HCT116 (cell line): ENCODE measurements at places on chromosomes 4 and X. TPM values are rescaled to one million over a fixed set of nuclear protein-coding genes. Genes with fewer than 3 reads are reported as not detected.

DNA sequence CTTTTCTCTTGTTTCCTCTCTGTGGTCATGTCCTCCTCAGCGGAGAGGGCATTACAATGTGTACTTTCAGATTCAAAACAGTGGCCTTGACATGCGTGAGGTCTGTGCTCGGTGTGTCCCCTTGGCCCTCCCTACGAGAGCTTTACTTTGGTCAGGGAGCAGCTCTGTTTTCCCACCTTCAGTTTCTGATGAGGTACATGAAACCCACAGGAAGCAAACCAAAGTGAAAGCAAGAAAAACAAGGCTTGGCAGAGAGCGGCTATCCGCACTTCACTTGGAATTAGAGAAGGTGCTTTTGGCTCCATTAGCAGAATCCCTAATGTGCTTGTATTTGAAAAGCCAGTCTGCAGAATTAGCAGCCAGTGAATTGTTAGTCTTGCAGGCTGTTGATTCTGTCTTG lies 19.5 kb upstream of the BOD1L1 start:
- H3K27me3 ChIP-seq = 0 out of 2 replicates have a peak, but pooled peaks cover 5% of the 10 kb centered on the region
- H3K4me3 ChIP-seq = no peak overlapping the region
- no peaks in the 10 kb centered on the region for H3K4me1 ChIP-seq
- no peak overlapping the region for H3K27ac ChIP-seq
- H3K36me3 ChIP-seq = no peaks in the 10 kb centered on the region
- DNase-seq = no peak

GRCh38 chr4:169337510-169337909 lies 66.8 kb upstream of the SH3RF1 start:
- DNase-seq = no peak
- no peaks in the 10 kb centered on the region for H3K36me3 ChIP-seq
- H3K4me3 ChIP-seq = no peak overlapping the region
- no peak overlapping the region for H3K27ac ChIP-seq
- H3K4me1 ChIP-seq = peaks cover 12% of the 10 kb centered on the region

GRCh38 chrX:69429339-69430015 lies 74.6 kb upstream of the NALF2 start:
- H3K4me3 ChIP-seq = no peak overlapping the region
- DNase-seq = no peak
- H3K27ac ChIP-seq = no peak overlapping the region
- peaks cover 28% of the 10 kb centered on the region for H3K27me3 ChIP-seq
- H3K4me1 ChIP-seq = no peaks in the 10 kb centered on the region

The POU4F2 gene
- total RNA-seq = not detected

DNA sequence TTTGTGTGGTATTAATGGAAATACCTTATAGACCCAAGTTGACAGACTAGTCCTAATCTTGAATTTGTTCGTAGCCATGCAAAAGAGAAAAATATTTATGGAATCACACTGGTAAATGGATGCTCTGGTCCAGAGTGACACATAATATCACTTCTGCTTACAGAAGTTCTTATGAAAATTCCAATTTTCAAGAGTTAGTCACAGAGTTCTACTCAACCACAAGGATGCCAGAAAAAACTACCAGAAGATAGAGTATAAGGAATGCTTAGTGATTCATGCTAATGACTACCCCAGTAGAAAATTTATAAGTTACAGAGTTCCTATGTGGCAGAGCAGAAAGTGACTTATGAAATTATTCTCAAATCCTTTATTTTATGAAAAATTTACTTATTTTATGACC lies 1384.8 kb downstream of the FAM133A start:
- H3K4me3 ChIP-seq = no peak overlapping the region
- H3K36me3 ChIP-seq = no peaks in the 10 kb centered on the region
- no peaks in the 10 kb centered on the region for H3K4me1 ChIP-seq

The PNMA5 gene
- not detected for total RNA-seq

The AWAT1 gene
- total RNA-seq = not detected

The GPR82 gene
- total RNA-seq = not detected

- H3K36me3 ChIP-seq = no peaks in the 10 kb centered on the region
- H3K4me1 ChIP-seq = peaks cover 11% of the 10 kb centered on the region
- H3K27ac ChIP-seq = no peak overlapping the region
- H3K4me3 ChIP-seq = no peak overlapping the region
- H3K27me3 ChIP-seq = no peaks in the 10 kb centered on the region
Observed at GRCh38 chr4:39642885-39643552, 4.4 kb upstream of the SMIM14 start.

The ARMCX6 gene
- 32.2 TPM for total RNA-seq

- H3K36me3 ChIP-seq = no peaks in the 10 kb centered on the region
- no peak overlapping the region for H3K27ac ChIP-seq
- no peak for DNase-seq
- peak overlapping the region; percentile 19; the same call in 1 of the 2 replicates for H3K4me3 ChIP-seq
Observed at GRCh38 chr4:5759236-5760075, 48.5 kb downstream of the EVC start.

- no peak overlapping the region for H3K4me3 ChIP-seq
- H3K36me3 ChIP-seq = no peaks in the 10 kb centered on the region
- H3K4me1 ChIP-seq = no peaks in the 10 kb centered on the region
- no peaks in the 10 kb centered on the region for H3K27me3 ChIP-seq
- no peak for DNase-seq
- H3K27ac ChIP-seq = no peak overlapping the region
Observed at GRCh38 chr4:152334931-152335330, 201.0 kb downstream of the FBXW7 start.

DNA sequence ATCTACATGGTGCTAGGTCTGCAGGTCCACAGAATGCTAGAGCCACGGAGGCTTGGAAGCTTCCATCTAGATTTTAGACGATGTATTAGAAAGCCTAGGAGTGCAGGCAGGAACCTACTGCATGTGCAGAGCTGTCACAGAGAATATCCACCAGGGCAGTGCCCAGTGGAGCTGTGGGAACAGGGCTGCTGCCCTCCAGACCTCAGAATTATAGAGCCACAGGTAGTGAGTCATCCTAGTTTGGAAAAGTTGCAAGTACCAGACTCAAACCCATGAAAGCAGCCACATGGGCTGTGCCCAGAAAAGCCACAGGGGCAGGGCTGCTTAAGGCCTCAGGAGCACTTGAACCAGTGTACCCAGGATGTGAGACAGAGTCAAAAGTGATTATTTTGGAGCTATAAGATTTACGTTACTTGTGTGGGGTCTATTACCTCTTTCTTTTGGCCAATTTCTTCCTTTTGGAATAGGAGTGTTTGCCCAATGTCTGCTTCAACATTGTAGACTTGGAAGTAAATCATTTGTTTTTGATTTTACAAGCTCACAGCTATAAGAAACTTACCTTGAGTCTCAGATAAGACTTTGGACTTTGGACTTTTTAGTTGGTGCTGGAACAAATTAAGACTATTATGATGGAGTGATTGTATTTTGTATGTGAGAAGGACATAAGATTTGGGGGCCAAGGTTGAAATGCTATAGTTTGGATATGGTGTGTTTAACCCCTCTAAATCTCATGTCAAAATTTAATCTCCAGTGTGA lies 143.5 kb upstream of the CHRDL1 start:
- H3K4me1 ChIP-seq = no peaks in the 10 kb centered on the region
- H3K36me3 ChIP-seq = no peaks in the 10 kb centered on the region
- H3K27me3 ChIP-seq = no peaks in the 10 kb centered on the region
- no peak for DNase-seq

DNA sequence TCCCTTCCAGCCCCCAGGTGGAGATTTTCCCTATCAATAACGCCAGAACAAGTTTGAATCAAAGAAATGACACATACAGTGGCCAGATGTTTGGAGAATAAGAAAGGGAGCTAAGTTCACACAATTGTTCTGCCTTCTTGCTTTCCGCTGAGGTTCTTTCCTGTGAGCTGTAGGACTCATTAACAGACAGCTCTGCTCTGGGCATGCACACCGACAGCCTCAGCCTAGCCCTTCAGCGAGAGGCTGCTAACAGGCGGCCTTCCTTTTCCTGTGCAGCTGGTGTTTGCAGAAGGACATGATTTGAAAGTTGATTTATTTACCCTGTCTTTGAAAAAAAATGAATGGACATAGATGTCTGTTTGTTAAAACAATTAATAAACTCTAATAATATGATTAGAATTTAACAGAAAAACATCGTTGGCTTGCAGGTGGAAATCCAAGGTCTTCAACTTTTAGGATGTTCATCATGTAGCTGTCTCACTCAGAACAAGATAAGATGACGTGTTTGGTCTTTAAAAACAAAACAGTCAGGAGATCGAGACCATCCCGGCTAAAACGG lies 183.3 kb downstream of the KDR start:
- no peak overlapping the region for H3K27ac ChIP-seq
- no peak overlapping the region for H3K4me3 ChIP-seq
- H3K27me3 ChIP-seq = peaks cover 18% of the 10 kb centered on the region; the same call in 1 of the 2 replicates
- no peaks in the 10 kb centered on the region for H3K4me1 ChIP-seq

The ARHGAP6 gene
- 0.10 TPM for total RNA-seq

DNA sequence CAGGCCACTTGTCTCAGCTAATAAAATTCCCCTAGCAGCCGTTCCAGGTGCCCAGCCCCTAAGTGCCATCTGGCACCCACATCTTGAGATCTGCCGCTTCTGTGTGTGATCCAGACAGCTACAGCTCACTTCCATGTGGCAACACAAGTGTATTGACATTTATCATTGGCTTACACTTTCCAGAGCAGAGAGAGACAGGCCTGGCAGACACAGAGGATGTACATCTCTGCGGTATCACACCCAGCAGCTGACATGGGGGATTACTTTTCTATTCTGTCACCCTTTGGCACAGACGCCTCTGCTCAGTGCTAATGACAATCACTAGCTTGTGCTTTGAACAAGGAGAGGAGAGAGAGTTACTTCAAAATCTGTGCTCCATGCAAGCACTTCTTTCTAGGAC lies 195.9 kb downstream of the KDR start:
- peaks cover 3% of the 10 kb centered on the region; the same call in 1 of the 2 replicates for H3K4me1 ChIP-seq
- peaks cover 24% of the 10 kb centered on the region; the same call in 1 of the 2 replicates for H3K27me3 ChIP-seq
- no peak overlapping the region for H3K27ac ChIP-seq
- no peak overlapping the region for H3K4me3 ChIP-seq
- DNase-seq = no peak

- no peaks in the 10 kb centered on the region for H3K27me3 ChIP-seq
- H3K27ac ChIP-seq = no peak overlapping the region
- H3K4me3 ChIP-seq = no peak overlapping the region
- DNase-seq = no peak
- no peaks in the 10 kb centered on the region for H3K4me1 ChIP-seq
Observed at GRCh38 chrX:141405853-141406492, 163.7 kb upstream of the SPANXC start.

The CXCL5 gene
- not detected for total RNA-seq

The PRRG3 gene
- total RNA-seq = not detected

The ELK1 gene
- total RNA-seq = 57.0 TPM

DNA sequence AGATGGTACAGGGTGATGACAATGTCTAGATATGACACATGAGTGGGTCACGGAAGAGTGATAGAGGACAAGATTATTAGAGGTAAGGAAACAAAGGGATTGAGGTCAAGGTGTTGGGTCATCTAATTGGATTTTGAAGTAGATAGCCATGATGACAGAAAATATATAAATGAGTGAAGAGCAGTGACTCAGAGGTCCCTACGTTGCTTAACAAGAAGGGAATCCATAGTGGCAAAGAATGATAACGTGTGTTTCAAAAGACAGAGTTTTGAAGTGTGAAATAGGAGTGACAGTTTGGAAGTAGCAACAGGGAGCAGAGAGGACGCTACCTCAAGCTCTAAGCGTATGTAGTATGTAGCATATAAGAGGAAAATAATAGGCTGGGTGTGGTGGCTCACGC lies 22.2 kb upstream of the CAMK2D start:
- H3K27ac ChIP-seq = no peak overlapping the region
- H3K4me3 ChIP-seq = no peak overlapping the region
- no peak for DNase-seq
- H3K4me1 ChIP-seq = no peaks in the 10 kb centered on the region
- no peaks in the 10 kb centered on the region for H3K36me3 ChIP-seq
